Skeletal muscle cell (primary cell): ENCODE measurements at places on chromosomes 11 and 22.

DNA sequence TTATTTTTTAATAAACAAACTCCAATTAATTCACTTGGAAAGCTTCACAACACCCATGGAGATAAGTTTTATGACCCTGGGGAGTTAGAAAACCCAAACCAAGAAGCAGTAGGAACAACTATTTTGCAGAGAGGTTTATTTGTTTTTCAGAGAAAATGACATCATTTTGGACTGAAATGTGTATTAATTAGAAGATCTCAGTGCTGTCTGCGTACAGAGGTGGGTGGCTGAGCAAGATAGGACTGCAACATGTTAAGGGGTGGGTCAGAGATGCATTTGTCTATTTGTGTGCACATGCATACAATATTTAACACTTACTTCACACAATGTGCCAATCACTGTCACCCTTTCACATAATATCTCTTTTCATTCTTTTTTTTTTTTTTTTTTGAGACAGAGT lies 1.1 kb downstream of the SCGB1A1 start:
- DNase-seq = no peak

- peak; percentile 1 for DNase-seq
Observed at GRCh38 chr11:63017306-63017974, 1.8 kb upstream of the SLC22A8 start.

DNA sequence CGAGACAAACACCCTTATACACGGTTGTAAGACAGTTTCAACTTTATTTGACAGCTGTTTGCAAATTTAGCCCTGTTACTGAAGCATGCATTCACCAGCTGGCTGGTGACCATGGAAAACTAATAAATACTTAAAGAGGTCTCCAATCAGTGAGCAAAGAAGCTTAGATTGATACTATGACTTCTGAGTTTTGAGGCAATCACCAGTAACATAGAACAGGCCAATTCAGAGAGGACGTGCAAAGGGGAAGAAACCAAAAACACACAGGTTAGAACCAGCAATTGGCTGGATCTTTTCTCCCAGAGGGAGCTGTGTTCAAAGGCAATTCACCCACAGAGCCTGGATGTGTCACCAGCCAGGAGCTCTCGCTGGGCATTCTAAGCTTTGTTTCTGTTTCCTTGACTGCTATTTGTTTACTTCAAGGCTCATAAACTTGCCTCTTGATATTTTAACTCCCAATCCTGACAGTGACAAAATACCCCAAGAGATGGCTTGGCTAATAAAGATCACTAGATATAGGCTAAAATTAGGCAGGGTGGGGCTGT lies 113.6 kb upstream of the MTMR2 start:
- DNase-seq = no peak

DNA sequence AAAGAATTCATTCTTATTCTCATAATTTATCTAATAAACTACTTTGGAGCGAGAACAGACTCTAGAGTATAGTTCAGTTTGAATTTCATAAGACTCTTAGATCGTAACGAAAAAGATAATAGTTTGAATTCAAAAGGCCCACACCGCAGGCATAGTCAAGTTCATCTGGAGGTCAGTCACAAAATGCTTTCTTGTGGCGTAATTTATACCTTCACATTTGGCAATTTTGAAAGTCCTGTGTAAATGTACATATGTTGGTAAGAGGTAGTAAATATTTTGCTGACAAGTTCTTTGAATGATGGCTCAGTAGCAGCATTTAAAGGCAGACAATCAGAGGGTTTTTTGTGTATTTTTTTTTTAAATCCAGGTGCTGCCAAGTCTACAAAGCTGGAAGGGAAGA lies 88.1 kb downstream of the TEAD1 start:
- no peak for DNase-seq

GRCh38 chr11:34680918-34681586 lies 60.2 kb downstream of the EHF start:
- DNase-seq = no peak

DNA sequence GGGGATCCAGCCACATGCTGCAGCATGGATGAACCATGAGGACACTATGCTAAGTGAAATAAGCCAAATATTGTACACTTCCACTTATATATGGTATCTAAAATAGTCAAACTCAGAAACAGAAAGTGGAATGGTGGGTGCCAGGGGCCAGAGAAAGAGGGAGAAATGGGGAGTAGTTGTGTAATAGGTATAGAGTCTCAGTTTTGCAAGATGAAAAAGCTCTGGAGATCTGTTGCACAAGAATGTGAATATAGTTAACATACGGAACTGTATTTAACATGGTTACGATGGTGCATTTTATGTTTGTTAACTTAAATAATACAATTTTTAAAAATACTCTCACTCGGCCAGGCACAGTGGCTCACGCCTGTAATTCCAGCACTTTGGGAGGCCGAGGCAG lies 21.2 kb downstream of the GDPD5 start:
- no peak for DNase-seq

DNA sequence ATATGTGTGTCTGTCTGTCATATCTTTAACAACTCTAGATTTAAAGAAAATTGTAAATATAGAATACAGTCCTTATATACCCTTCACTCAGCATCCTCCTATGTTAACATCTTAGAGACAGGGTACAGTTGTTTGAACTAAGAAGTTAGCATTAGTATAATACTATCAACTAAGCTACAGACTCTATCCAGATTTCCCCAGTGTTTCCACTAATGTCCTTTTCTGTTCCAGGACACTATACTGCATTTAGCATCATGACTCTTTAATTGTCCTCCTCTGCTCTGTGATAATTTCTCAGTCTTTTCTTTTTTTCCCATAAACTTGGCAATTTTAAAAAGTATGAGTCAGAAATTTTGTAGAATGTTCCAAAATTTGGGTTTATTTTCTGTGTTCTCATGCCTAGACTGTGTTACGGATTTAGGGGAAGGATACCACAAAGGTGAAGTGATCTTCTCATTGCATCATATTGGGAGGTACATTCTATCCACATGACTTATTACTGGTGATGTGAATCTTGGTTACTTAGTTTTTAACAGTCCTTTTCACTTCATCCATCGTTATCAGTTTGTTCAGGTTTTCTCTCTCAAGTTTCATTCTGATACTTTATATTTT lies 168.4 kb downstream of the SBF2 start:
- DNase-seq = no peak

- peak; percentile 4 for DNase-seq
Observed at GRCh38 chr11:22244986-22245592, 52.2 kb downstream of the ANO5 start.

DNA sequence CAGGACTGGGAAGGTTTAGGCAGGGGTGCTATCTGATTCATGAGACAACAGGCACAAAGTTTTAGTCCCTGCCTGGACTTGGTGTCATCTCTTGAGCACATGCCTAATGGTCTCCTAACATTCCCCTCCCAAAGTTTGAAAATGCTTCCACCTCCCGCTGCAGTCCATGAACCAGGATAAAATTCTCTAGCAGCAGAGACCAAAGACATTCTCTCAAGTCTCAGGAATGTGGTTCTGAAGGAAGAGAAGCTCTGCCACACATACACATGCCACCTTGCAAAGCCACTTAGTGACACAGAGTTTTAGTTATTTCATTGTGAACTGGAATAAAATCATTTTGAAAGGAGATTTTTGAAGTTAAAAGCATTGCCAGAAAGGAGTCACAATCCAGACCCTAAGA lies 15.5 kb downstream of the OR51B6 start:
- no peak for DNase-seq

DNA sequence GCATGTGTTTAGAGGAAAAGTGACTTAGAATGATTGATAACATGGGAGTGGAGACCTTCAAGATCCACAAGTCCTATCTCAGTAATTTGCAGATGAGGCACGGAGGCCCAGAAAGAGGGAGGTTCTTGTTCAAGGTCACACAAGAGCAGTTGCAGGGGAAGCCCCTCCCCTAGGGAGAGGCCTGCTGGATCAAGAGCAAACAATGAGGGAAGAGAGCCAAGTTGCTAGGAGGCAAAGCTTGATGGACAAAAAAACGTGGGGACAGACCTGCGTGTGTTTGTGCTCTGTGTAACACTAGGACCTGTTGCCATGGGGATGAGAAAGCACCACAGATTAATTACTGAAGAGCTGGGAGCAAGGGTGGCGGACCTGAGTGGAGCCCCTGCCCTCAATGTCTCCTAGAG lies 6.4 kb upstream of the MFRP start:
- DNase-seq = no peak

GRCh38 chr11:2428322-2428795 lies 16.0 kb downstream of the TRPM5 start:
- DNase-seq = no peak

DNA sequence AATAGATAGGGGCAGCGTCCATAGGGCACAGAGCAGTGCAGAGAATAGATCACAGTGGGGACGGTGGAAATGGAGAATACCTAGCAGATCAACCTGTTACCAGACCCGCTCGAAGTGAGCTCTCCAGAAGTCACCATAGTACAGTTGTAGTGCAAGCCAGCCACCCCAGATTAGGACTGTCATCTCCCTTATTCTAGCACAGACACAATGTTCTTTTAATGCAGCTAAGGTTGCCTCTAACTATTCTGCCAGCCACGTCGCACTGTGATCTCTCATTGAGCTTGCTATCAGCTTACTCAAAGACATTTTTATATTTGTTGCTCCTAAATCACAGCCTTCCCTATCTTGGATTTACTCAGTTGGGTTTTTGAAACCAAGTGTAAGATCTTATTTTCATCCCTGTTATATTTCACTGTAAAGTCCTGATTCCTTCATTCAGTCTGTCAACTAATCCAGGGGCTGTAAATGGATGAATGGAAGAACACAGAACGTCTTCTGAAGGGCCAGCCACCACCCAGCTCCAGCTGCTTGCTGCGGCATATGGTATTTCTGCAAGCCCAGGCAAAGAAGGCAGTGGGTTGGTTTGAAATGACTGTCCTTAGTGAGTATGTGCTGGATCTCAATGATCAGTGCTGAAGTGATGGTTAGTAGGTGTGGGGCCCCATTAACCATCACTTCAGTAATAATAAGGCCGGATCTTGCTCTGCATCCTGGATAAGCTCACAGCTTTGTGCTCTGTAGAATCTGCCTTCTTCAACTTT lies 3.4 kb downstream of the PARVA start:
- no peak for DNase-seq

- DNase-seq = no peak
Observed at GRCh38 chr11:62075438-62075837, 48.4 kb upstream of the INCENP start.

DNA sequence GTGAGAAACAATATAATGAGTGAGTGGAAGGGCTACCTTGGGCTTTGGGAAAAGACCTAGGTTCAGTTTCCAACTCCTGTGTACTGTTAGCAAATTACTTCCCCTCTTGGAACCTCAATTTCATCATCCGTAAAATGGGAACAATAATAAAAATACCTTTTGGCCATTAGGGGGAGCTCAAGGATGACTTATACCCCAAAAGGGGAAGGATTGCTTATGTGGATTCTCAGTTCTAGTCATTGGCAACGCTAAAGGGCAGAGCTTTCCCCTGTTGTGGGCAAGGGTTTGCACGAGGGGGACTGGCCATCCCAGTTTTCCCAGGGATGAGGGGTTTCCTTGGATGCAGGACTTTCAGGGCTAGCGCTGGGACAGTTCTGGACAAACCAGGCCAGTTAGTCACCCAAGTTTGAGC lies 3.1 kb upstream of the COMMD9 start:
- no peak for DNase-seq

- DNase-seq = no peak
Observed at GRCh38 chr11:32527261-32528175, 56.1 kb upstream of the EIF3M start.

DNA sequence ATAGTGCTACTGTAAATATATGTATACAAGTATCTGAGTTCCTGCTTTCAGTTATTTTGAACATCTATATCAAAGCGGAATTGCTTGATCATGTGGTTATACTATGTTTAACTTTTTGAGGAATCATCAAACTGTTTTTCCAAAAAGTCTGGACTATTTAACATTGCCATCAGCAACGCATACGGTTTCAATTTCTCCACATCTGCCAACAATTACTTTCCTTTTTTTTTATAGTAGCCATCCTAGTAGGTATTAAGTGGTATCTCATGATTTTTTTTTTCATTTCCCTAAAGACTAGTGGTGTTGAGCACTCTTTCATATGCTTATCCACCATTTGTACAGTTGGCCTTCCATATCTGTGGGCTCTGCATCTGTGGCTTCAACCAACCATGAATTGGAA lies 1.3 kb upstream of the UBE4A start:
- DNase-seq = no peak

GRCh38 chr22:37186997-37187522 lies 987 bp downstream of the C1QTNF6 start:
- DNase-seq = no peak

- DNase-seq = no peak
Observed at GRCh38 chr11:102386136-102386734, 39.2 kb downstream of the BIRC2 start.

DNA sequence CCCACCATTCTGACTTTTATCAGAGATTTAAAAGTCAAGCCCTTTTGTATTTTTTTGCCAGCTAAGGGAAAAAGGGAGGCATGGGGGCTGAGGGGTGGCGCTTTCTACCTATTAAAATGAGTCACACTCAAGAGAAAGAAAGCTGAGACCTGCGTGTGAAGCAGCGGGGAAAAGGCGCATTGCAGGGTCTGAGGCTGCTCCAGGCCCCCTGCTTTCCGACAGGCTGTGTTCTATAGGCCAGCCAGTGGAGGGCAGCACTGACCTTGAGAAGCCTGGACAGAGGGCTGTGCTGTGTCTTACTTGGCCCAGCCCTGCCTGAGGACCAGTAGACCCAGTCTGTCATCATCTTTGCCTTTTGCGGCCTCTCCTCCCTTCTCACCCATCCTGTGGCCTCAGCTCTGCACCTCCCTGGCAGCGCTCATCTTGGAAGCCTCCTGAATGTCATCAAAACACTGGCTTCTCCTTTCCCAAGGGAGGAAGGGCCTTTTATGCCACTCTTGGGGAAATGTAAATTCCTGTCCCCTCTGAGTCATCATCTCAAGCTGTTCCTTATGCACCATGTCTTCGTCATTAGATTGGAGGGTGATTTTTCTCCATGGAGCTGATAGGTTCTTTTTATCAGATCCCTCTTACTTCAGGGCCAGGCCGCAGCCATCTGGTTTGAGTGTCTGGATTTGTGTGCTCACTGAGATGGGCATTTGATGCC lies 12.6 kb upstream of the MAPK8IP1 start:
- peak; percentile 41 for DNase-seq

GRCh38 chr11:118663902-118664301 lies 15.5 kb downstream of the TREH start:
- no peak for DNase-seq

- DNase-seq = peak; percentile 91
Observed at GRCh38 chr11:10366568-10367331, 61.9 kb downstream of the ADM start.
